Stimulated activated CD4-positive, alpha-beta T cell treated with anti-CD3 and anti-CD28 coated beads, Interleukin-4, amount 100 ng/mL, for 4 hours (primary cell): ENCODE measurements at places on chromosomes 12 and 14.

DNA sequence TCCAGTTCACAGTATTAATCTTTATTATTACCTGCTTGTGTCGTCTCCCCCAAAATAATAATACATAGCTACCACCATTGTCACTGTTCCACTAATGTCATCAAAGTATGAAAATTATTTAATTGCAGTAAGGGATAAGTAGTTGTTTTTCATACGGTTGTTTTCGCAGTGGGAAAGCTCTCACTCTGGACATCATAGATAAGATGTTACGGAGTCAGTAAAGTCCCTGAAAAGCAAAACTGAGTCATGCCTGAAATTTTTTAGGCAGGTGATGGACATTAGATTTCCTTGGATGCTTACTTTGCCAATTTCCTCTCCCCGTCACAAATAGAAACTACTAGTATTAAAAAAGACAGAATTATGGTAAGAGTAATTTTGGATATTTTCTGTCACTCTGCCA is 13.2 kb downstream of the PNP start:
- no peak for DNase-seq

DNA sequence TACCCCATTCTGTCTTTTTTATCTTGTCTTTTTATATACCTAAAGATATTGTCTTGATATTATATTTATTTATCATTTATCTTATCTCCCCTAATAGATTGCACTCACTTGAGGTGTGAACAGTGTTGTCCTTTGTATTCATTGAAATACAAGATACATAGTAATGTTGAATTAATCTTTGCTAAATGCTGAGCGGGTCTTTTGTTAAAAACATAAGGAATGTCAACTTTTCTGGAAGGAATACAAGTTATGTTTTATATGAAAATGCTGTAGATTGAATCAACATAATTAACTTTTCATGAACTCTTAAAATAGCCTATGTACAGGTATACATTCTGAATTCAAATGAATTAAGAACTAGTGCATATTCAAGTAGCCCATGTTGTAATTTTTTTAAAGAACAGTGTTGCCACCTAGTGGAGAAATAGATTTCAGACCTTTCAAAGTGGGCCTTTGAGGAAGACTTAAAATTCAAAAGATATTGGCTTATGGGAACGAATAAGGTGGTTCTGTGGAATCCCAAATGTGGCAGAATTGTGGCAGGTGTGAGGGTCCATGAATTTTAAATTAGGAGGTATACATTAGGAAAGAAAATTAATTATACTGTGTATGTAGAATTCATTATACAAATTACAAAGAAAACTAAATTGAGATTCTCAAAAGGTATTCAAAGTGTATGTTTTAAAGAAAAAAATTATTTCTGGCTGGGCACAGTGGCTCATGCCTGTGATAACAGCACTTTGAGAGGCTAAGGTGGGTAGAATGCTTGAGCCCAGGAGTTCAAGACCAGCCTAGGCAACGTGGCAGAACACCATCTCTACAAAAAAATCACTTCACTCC is 19.1 kb downstream of the BBOF1 start:
- DNase-seq, result no peak

- no peak for DNase-seq
Observed at GRCh38 chr14:53668897-53669296, 287.7 kb downstream of the BMP4 start.

GRCh38 chr14:98138666-98139065 is 1133.3 kb downstream of the BCL11B start:
- DNase-seq, result peak; percentile 45

DNA sequence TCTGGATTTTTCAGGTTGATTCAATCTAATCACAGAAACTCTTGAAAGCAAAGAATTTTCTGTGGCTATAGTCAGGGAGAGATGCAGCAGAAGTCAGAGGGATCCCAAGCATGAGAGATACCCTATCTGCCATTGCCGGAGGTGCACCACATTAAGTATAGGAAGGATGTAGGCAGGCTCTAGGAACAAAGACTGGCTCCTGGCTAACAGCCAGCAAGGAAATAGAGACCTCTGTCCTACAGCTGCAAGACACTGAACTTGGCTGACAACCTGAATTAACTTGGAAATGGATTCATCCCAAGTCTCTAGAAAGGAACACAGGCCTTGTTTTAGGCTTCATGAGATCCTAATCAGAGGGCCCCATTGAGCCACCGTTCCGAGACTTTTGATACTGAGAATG is 364.9 kb upstream of the FLRT2 start:
- no peak for DNase-seq

DNA sequence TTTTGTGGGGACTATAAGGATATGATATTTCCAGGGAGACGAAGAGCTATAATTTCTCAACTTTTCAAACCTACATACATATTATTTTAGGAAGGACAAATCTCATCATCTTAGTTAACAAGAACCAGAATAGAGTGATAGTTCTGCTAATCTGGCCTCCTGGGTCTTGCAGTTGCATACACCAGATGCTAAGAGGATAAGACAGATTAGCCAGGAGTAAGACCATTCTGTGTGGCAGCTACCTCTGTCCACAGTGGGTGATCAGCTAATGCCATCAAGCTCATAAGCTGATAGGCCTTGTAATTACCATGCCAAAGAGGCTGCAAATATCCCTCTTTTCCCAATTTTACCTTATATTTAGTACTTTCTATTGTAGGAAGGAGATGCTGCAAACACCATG is 776.8 kb downstream of the NRXN3 start:
- DNase-seq, result no peak

DNA sequence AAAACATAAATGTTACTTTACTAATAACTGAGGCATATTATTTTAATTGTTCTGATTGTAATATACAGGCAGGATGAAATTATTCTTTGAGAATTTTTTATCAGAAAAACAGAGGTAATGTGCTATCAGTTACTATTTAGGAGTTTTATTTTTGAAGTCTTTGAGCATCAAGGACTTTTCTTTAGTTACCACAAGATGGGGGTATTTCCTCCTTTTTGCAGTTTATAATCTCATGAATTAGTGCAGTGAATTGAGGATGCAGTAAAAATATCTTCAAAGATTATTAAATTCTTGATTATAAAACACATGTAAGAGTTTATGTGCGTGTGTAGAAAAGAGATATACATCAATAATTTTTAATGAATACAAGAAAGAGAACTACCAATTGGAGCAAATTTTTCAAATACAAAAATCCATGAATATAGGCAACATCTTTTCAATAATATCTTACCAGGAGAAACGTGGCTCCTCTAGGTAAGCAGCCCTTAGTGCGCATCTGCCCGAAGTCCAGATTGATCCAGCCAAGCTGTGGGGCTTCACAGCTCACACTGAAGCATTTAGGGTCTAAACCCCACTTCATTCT is 71.6 kb downstream of the ERGIC2 start:
- DNase-seq, result no peak

DNA sequence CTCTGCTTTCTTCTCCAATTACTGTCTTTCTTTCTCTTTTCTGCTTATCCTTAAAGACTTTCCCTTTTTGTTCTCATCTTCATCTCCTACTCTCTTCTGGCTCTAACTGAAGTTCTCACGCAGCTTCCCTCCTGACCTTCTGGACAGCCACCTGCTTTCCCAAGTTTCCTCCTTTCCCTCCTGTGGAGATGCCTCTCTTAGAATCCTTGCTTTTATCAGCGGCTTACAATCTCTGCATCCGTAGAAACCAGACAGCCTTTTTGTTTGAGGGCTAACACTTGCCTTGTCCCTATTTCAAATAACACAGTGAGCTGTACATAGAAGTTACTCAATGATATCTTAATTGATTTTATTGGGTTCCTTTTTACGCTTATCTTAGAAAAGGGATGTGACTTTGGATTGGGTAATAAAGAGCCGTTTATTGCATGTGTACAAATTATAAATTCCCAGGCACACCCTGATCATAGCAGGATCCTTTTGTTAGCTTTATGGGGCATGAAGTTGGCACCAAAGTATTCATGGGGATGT is 2.1 kb upstream of the LGALS3 start:
- no peak for DNase-seq

DNA sequence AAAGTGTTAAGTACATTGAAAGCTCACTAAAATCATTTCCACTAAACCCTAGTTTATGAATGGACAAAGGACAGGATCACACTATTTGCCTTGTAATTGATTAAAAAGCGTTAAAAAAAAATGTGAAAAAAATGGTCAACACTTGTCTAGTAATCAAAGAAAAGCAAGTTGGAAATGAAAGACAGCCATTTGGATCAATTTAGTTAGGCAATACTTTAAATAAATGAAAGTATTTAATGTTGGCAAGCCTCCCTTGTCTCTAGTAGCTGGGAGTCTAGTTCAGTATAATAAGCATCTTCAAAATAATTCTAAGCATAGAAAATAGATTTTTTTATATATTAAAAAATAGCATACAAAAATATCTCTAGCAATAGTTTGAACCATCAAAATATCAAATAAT is 14.2 kb upstream of the CNIH1 start:
- no peak for DNase-seq

- peak; percentile 37 for DNase-seq
Observed at GRCh38 chr14:21071225-21072030, 1.3 kb downstream of the ARHGEF40 start.

- no peak for DNase-seq
Observed at GRCh38 chr12:92608151-92609091, 94.4 kb upstream of the PLEKHG7 start.

DNA sequence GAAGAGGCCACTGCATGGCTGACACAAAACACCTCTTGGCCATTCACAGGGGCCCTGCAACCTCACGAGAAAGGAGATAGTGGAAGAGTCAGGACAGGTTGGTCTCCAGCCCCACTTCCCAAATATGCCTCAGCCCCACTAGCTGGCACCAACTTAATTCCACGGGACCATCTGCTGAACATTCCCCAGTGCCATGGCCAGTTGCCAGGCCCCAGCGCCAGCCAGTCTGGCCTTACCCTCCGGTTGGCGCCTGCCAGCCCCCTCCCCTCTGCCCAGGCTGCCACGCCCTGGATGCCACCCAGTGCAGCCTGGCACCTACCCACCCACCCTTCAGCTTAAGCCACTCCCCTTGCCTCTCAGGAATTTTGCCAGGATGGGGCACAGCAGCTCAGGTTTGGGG is 21.2 kb upstream of the HSPB8 start:
- DNase-seq, result no peak

DNA sequence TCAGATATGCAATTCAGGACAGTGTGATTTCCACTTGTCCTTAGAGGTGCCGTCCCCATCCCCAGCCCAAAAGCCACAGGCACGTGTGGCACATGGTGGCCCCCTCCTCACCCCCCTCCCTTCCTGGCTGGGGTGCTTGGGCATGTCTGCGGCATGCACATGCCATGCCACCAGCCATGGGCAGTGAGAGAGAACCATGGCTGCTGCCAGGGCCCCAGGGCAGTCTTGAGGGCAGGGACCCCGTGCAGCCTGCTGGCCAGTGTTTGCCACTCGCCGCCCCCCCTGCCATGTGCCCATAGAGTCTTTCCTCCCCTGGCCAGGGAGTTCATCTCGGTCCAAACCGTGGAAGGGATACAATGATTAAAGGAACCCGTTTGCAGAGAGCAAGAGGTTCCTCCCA is 41.5 kb downstream of the TNFAIP2 start:
- no peak for DNase-seq

GRCh38 chr12:52391618-52392002 is 6.2 kb upstream of the KRT84 start:
- DNase-seq, result no peak

- DNase-seq, result peak; percentile 56
Observed at GRCh38 chr12:6140651-6141447, 16.4 kb upstream of the VWF start.

- DNase-seq, result no peak
Observed at GRCh38 chr12:29589851-29590250, 92.4 kb upstream of the OVCH1 start.

DNA sequence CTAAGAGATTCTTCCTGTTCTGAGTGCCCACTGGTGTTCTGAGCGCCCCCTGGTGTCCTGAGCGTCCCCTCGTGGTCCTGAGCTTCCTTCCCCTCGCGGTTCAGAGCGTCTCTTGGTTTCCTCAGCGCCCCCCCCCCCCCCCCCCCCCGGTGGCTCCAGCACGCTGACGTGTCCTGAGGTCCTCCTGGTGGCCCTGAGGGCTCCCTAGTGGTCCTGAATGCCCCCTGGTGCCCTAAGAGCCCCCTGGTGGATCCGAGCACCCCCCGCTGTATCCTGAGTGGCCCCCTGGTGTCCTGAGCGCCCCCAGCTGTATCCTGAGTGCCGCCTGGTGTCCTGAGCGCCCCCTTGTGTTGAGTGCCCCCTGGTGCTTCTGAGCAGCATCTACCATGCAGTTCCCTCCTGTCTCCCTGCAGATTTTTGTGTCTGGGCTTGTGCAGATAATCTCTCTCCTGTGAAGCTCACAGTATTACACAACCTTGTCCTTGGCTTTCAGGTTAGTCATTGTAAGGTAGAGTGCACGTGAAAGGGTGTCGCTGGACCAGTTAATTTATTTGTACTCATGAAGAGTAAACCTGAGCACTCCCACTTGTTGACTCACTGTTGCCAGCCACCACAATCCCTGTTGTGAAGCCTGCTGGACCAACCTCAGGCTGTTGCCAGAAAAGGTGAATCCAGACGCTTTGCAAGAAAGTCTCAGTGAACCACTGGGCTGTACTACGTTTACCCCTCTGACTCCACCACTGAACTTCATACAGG is 1168.4 kb downstream of the TMEM121 start:
- peak; percentile 55 for DNase-seq

DNA sequence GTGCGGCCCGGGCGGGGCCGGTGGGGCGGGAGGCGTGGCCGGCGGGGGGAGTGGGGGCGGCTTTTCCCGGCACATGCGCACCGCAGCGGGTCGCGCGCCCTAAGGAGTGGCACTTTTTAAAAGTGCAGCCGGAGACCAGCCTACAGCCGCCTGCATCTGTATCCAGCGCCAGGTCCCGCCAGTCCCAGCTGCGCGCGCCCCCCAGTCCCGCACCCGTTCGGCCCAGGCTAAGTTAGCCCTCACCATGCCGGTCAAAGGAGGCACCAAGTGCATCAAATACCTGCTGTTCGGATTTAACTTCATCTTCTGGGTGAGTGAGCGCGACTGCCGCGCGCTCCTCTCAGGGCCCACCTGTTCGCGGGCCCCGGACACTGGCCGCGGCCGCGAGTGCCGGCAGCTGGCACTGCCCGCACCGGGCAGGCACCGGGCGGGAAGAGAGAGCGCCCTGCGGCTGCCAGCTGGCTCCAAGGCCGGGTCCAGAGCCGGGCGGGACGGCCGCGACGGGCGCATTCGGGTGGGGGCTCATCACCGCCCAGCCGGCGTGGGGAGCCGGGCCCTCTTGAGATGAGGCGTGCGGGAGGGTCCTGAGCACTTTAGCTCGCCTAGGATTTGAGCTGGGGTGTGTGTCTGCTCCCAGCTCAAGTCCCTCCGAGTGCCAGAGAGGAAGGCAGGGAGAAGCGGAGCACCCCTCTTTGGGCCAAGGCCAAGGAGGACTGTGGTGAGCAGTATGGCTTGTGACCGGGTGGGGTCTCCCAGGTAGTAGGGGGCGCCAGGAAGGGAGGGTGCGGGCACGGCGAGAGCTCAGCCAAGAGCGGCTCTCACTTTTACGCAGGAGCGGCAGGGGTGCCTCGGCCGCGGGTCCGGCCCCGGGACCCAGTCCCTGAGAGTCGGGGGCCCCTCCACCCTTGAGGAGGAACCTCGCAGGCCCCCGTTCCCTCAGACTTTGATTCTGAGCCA is at the start of gene CD9:
Gene CD9 (plus strand): TSS at position 145 of the 957 bp plus-strand sequence. CDS start 100 bp downstream, at position 245.
- peak; percentile 30 for DNase-seq

- no peak for DNase-seq
Observed at GRCh38 chr12:40801861-40802260, 109.6 kb downstream of the CNTN1 start.

- DNase-seq, result no peak
Observed at GRCh38 chr14:75399321-75399720, 28.5 kb upstream of the JDP2 start.

- no peak for DNase-seq
Observed at GRCh38 chr14:50910495-50911420, 33.5 kb downstream of the PYGL start.

- DNase-seq, result no peak
Observed at GRCh38 chr14:22221508-22221907, 367.5 kb downstream of the DAD1 start.
